ENCODE measurements at places on chromosomes 7 and 10.

DNA sequence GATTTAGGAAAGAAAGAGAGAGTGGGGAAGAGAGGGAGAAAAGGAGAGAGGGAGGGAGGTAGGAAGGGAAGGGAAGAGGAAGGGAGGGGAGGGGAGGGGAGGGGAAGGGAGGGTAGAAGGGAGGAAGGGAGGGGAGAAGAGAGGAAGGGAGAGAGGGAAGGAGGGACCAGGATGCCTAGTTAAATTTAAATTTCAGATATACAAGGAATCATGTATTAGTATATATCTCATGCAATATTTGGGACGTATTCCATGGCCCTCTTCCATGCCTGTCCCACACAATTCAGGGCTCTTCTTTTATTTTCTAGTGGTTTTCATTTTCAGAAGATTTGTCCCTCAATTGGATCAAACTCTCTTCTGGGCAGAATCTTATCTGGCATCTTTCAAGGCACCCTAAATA, 172.4 kb upstream of the PRR15 start:
- DNase-seq, result no peak

DNA sequence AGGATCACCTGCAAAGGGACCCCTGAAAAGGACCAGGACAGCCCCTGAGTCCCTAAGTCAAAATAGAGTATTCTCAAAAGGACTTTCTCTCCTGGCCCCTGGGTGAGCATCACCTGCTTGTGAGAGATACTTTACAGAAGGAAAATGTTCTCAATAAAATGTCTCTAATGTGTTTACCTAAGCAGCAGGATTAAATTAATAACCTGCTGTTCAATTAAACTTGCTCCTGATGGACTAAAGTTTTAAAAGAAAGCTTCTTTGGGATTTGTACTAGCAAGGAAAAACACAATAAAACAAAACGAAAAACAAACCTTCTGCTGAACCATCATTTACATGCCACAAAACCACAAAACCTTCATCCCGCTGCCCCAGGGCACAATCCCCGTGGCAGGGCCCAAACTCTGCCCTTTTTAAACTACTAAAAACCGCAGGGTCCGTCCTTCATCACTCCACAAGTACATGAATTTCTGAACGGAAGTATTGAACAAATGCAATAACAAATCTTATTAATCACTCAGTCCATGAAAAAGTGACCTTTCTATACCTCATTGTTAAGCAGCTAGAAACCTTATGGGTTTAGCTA, 197.7 kb downstream of the TCERG1L start:
- DNase-seq, result no peak

- no peak for DNase-seq
Observed at GRCh38 chr10:59212301-59212798, 35.9 kb downstream of the PHYHIPL start.

GRCh38 chr7:2638224-2638991, 6.6 kb downstream of the TTYH3 start:
- DNase-seq, result no peak

- no peak for DNase-seq
Observed at GRCh38 chr10:113603057-113603777, 50.4 kb downstream of the HABP2 start.

DNA sequence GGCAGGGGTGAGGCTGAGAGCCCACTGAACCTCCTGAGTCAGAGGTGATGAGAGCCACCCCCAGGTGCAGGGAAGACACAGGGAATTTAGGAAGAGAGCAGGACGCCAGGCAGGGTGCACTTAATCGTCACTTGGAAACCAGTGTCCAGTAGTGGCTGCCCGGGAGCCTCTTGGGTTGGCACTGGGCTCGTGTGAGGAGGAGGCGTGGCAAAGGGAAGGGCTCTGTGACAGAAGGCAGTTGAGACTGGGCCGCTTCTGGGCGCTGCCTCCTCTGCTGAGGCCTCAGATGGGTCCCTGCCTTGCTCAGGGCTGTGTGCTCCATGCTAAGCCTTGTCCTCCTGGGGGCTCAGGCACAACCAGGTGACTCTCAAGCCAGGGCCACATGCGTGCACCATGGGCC, 13.3 kb downstream of the RET start:
- no peak for DNase-seq

DNA sequence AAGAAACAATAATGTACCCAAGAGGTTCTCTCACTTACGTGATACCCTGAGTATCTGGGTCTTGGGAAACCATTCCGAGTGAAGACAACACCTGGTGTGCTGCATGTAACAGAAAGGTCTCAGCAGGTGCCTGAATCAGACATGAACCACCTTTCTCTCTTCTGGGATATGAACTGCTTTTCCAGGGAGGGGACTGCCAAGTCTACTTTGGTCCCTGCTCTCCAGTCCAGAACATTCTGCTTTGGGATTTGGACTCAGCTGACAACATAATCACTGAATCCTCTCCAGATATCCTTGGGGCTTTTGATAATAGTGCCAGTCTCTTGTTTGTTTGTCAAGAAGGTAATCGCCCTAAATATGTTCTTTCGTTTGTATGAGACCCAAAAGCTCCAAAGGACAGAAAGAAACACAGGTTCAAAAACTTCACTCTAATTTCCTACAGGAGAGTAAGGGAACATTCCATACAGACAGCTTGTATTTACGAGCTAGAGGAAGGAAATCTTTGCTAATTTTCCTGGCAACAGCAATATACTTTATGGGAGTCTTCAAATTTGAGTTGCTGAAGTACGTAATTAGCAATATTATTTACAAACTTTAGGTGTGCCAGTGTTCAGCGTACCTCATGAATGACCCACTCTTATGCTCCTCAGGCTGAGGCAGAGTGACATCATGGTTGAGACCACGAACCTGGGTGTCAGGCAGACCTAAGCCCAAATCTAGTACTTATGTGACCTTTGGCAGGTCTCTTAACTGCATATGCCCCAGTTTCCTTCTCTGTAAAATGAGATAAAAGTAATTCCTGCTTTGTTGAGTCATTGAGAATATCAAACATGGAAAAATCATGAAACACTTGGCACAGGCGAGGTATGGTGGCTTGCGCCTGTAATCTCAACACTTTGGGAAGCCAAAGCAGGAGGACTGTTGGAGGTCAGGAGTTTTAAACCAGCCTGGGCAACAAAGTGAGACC, 5.4 kb downstream of the ABLIM1 start:
- DNase-seq, result no peak

DNA sequence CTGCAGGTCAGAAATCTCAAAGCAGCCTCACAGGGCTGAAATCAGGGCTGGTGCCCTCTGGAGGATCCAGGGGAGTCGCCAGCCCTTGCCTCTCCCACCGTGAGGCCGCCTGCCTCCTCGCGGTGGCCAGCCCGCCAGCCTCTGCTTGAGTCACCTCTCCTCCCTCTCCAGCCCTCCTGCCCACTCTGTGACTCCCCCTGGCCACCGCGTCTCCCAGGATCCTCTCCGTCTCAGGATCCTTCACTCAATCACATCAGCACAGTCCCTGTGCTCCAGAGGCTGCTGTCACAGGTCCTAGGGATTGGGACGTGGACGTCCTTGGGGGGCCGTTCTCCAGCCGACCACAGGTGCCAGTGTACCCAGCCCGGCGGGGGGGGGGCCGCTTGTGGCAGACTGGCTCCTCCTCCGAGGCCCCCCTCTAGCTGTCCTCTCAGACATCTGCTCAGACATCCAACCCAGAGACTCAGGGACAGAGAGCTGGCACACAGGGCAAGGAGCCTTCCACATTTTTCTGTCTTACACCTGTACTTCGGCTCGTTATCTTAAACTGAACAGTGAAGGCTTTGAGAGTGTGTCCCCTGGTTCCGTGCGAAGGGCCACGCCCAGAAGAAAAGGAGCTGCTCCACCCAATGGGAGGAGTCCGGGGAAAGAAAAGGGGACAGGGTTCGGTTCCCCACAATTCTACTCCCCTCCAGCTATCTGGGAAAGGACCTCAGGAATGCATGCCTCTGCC, 9.4 kb upstream of the PPP2R2D start:
- no peak for DNase-seq

- DNase-seq, result no peak
Observed at GRCh38 chr7:46928719-46929118, 653.2 kb downstream of the TNS3 start.

DNA sequence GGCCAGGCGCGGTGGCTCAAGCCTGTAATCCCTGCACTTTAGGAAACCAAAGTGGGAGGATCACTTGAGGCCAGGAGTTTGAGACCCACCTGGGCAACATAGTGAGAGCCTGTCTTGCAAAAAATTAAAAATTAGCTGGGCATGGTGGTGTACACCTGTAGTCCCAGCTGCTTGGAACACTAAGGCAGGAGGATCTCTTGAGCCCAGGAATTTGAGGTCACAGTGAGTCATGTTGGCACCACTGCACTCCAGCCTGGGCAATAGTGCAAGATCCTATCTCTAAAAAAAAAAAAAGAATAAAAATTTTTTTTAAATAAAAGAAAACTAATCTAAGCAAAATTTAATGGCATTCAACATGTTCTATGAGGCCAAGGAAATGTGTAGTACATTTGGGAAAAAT, 44.9 kb upstream of the UBN2 start:
- no peak for DNase-seq

DNA sequence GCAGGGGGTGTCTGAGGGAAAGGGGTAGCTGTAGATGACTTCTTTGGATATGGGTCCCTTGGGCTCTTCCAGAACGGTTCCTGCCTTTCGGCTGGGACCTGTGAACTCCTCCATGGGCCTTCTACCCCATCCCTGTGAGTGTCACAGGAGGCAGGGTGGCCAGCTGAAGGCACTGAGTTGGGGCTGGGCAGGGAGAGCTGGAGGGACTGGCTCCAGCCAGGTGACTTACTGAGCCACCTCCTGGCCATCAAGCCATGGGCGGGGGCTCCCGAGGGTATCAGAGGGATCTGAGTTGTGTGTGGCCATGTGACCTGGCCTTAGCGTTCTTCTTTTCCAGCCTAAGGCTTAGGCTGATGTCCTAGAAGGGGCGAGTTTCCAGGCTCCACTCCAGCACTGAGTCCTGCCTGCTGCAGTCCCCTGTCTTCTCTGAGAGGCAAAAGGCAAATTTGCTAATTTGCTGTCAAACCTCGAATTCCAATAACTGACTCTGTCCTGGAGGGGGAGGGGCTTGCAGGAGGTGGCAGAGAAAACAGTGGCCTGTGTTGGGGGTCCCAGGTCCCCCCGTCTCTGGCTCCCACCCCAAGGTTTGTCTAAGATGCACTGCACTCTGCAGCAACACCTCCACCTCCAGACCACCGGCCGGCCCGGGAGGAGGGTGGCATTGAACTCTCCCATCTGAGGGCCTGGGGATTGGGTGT, 27.2 kb downstream of the ADCYAP1R1 start:
- no peak for DNase-seq

- no peak for DNase-seq
Observed at GRCh38 chr7:3029138-3029537, 14.5 kb downstream of the CARD11 start.

- DNase-seq, result no peak
Observed at GRCh38 chr10:65413001-65413400, 1512.8 kb upstream of the LRRTM3 start.

GRCh38 chr7:120799813-120800475, 58.0 kb downstream of the TSPAN12 start:
- no peak for DNase-seq

- DNase-seq, result no peak
Observed at GRCh38 chr7:112252141-112252540, 45.6 kb downstream of the ZNF277 start.

DNA sequence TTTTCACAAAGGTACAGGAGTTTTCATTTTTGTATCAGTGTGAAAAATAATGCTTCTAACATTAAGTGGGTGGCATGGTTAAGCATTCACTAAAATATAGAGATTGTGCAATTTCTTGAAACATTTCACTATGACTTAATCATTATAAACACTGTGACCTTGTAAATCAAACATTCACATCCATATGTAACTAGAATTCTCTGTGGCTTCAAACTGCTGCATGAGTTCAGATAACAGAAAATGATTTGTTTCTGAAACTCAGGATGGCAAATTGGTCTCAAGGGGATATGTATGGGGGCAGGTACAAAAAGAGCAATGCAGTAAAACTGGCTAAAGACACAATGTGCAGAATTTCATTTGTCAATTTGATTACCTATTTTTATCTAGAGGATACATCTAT, 3.8 kb downstream of the FAM133B start:
- no peak for DNase-seq

DNA sequence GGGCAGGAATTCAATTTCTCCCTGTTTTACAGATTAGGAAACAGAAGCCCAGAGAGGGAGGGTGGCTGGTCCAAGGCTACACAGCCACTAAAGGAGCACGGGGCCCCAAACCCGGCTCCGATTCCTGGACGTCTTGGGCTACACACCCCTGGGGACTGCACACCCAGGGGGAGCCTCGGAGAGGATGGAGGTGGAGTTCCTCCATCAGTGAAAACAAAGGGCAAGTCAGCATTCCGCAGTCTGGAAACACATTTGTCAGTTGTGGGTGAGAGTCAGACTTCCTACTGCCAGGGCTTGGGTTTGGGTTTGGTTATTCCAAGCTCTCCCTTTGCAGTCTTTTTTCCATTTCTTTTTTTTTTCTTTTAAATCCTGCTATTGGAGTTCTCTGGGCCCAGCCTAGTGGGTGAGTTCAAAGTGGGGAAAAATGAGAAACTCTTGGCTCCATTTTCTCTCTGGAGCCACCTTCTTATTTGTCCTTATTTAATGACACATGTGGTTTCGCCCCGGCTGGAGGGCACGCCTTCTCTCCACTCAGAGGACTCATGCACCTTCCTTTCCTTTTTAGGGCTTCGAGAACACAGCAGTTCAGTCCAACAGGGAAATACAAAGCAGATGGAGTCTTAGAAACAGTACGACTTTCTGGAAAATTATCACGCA, 59.9 kb upstream of the AQP1 start:
- DNase-seq, result no peak

GRCh38 chr7:143289421-143289820, 1.3 kb downstream of the CASP2 start:
- no peak for DNase-seq

DNA sequence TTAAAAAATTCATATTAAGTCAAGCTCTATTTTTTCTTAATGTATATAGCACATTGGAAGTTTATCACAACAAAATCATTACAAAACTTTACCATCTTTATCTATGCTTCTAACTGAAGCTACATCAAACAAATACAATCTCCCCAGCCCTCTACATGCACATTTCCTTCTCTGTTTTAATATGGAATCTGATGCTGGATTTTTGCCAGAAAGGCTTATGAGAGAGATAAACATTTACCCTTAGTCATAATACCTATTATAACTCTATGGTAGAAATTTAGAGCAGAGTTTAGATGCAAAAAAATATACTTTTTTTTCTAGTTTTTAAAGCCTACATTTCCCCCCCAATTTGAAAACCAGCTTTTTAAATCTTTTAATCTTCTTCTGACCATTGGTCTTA, 1198.6 kb downstream of the GATA3 start:
- DNase-seq, result no peak

DNA sequence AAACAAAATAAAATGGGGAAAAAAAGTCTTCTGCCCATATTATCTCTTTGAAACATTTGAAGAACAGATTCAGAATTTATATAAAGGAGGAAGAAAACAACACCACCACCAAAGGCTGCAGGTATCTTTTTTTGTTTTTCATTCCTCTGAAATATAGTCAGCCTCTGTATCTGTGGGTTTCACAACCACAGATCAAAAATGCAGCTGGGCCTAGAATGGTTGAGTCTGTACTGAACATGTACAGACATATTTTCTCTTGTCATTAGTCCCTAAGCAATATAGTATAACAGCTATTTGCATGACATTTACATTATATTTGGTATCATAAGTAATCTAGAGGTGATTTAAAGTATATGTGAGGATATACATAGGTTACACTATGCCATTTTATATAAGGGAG, 559.7 kb upstream of the LRRN3 start:
- no peak for DNase-seq
